LoVo (cell line): ENCODE measurements at places on chromosomes 11 and 22.

DNA sequence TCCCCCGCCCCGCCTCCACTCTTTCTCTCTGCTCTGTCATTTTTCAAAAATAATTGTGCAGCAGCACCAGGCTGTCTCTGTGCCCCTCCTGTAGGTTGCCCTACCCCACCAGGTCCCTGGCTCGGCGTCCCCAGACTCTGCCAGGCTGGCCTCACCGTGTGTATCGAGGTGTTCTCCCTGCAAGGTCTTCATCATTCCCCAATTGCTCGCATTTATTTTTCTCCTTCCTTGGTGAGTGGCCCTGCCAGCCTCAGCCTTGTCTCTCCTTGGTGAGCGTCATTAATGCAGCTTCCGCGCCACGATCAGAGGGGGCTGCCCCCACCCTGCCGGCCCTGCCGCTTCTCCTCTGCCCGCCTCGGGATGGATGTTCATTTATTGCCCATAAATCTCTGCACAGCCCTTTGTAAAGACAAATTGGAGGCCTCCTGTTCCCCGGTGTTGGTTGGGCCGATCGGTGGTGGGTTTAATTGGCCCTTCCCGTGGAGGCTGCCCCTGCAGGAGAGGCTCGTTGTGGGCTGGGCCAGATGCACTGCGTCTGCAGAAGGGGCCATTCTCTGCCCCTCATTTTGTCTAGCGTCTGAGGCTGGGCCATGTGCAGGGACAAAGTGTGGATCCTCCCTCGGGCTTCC is 33.2 kb downstream of the RTN4R start:
- DNase-seq = no peak

DNA sequence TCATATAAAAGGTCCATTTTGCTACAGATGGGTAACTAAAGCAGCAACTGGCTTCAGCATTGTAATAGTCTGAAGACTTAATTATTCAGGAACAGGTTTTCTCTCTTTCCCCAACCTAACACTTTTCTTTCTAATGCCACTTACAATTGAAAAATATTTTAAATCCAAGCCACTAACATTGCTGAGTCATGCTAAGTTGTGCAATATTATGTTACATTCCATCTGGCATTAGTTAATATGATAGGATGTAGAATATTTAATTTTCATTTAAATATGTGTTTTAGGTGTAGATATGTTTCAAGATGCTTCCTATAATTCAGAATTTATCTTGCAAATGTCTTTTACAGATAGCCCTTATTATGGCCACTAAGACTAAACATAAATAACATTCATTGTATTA is 98.6 kb downstream of the KIF18A start:
- DNase-seq = no peak

GRCh38 chr11:86220653-86221052 is 23.9 kb upstream of the EED start:
- DNase-seq = no peak

GRCh38 chr11:75380716-75381420 is 18.4 kb upstream of the RPS3 start:
- DNase-seq = no peak

DNA sequence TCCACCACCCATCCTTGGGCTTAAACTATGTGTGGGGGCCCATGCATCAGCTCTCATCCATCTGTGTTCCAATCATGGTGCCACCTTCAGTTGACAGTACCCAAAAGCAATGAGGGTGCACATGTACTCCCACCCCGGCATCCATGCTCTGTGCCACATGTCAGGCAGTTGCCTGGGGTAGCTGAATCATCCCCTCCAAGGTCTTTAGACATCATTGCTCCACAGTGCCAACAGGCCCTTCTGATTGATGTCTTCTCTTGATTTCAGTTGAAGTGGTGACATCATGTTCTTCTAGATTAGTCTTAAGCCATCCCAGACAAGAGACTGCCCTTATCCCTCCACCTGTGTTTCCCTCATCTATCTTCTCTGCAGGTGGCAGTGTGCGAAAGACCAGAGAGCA is 42.5 kb downstream of the TMPRSS5 start:
- peak; percentile 25 for DNase-seq

DNA sequence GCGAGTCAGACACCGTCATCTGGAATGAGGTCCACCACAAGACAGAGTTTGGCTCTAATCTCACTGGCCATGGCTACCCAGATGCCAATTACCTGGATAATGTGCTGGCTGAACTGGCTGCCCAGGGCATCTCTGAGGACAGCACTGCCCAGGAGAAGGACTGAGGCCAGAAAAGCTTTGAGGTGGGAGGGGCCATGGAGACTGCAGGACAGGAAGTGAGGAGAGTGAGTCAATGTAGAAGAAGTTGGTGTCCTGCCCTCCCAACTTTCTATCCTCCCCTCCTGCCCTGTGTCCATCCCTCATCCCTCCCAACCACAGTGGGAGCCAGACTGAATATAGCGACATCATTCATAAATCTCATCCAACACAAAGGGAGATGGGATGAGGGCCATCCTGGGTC is 8.0 kb downstream of the MPEG1 start:
- no peak for DNase-seq

GRCh38 chr22:36875741-36876140 is 14.9 kb downstream of the NCF4 start:
- no peak for DNase-seq

DNA sequence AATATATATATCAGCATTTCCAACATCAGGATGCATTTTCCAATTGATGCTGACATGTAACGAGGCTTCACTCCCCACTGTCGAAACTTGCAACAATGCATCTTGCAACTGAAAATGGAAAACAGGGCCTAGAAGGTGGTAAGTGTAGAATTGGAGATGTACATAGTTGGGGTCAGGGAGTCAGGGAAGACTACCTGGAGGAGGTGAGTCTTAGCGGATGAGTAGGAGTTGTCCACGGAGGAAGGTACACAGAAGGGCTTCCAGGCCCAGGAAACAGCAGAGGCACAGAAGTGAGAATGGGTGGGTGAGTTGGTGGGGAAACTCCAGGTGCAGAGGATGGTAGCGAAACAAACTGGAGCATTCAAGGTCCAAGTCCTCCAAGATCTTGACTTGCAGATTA is 2.0 kb upstream of the GRK2 start:
- no peak for DNase-seq

DNA sequence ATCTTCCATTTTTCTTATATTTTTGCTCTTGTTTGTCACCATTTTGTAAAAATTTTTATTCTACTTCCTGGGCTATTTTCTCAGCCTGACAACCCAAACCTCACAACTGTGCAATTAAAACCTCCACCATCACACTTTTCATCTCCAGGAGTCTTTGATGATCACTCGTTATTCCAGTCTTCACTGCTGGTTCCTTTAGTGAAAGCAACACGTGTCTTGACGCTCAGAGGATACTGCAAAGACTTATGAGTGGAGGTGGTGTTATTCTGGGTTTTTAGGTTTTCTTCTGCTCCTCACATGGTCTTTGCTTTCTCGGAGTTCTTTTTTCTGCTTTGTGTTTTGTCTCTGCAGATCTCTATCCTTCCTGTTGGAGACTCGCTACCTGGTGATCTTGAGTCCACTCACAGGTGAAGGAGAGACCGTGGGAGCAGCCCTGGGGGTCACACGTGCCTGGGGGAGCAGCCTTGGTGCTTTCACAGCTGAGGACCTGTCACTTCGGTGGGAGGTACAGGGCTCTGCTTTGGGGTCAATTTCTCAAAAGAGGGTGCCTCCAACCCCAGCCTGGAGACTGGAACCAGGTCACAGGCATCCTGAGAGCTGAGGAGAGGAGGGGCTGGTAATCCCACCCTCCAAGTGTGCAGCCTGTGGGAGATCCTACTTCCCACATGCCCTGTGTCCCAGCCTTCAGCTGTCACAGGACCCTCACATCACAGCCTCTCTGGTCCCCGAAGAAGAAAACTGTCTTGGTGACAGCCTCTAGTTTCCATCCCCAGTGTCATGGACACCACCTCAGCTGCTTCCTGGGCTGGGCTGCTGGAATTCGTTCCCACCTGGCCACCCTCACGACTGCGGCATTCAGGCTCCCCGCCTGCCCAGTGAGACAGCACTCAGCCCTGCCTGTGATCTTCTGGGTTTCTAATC is 11.0 kb downstream of the SULT4A1 start:
- DNase-seq = no peak

DNA sequence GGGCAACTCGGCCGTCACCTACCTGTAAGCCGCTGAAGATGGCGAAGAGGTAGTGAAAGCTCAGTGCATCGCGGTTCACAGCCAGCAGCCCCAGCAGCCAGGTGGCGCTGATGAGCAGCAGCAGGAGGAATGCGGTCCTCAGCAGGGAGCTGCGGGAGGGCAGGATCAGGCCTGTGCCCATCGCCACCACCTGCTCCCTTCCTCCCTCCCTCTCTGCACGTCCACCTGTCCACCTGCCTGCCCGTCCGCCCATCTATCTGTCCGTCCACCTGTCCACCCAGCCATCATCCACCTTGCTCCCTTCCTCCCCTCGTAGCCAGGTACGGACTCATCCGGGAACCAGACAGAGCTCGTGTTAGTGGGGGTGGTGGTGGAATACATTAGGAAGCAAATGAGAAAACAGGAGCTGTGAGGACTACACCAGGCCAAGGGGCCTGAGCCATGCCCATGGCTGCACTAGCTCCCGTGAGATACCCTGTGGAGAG is 32.2 kb downstream of the TRMU start:
- DNase-seq = peak; percentile 44

DNA sequence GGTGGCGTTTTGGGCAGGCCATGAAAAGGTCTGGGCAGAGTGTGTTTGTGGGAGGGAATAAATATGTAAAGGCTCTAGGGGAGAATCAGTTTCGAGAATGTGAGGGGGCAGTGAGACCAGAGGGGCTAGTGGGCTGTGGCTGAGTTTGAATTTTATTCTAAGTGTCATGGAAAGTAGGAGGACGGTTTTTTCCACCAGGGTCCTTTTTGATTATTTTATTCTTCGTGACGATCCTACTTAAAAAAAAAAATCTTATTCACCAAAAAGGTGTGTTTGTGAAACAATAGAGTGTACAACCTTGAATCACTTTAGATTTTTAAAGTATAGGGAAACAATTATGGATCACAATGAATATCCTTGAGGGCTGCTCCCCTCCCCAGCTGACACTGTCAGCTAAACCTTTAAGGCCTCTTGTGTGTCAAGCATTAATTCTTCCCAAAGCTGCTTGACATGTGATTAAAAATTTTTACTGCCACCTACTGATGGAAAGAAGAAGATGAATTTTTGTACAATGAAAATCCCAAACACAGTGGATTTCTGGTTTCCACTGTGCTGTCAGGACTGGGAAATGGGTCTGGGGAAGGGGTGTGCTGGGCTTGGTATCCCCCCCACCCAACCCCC is 107.5 kb upstream of the OR4B1 start:
- DNase-seq = peak; percentile 53

- no peak for DNase-seq
Observed at GRCh38 chr11:81222491-81222890, 1511.2 kb downstream of the FAM181B start.

GRCh38 chr22:37000676-37001534 is 18.3 kb downstream of the TST start:
- DNase-seq = no peak

DNA sequence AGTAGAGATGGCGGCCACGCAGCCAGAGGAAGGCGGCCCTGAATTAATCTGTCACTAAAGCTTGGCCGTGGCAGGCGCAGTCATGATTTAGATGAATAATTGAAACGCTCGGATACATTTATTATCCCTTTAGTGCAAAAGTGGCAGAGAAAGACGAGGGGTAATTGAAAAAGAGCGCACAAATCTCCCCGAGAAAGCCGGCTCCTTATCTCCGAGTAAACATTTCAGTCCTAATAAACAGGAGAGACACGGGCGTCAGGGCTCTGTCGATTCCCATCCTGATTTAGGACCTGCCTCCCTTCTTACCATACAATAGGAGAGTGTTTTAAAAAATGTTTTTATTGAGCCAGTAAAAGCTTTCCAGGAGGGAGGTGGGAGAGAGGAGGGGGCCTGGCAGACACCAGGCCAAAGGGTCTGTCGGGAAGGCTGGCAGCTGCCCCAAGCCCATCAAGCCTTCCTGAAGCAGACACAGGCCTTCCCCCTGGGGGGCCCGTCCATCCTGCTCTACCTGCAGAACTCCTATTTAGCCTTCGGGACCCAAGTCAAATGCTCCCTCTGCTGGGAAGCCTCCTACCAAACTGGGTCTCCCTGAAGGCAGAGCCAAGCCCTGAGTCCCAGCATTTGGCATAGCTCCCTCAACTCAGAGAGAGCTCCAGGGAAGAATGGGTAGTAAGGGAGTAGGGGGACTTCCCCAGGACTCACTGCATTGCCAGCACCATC is 22.8 kb downstream of the OTUB1 start:
- no peak for DNase-seq

DNA sequence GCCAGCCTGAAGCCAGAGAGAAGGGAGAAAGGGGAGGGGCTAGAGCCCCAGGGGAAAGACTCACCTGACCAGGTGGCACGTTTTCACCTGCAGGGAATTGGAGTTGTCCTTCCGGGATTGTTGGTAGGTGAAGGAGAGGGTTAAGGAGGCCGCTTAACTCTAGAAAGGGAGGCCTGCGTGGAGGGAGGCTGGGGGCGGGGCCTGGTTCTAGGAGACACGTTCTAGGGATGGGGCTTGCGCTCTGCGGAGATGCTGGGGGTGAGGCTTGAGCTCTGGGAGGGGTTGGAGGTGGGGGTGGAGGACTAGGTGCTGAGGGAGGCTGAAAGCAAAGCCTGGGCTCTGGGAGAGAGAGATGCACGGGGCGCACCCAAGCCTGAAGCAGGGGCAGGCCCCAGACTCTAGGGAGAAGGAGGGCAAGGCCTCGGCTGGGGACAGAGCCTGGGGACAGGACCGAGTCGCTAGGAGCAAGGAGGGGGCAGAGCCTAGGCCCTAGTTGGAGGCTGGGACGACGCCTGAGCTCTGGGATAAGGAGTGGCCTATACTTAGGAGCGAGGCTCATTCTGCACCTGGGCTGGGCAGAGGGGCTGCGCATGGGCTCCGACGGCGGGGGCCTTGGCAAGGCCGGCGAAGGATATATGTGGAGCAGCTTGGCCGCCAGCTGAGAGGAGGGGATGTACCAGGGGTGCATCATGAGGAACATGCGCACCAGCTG is 2.4 kb downstream of the RASGRP2 start:
- no peak for DNase-seq

- no peak for DNase-seq
Observed at GRCh38 chr11:65680192-65680743, 17.6 kb upstream of the RELA start.

GRCh38 chr22:28444659-28445058 is 235.0 kb downstream of the TTC28 start:
- DNase-seq = no peak

DNA sequence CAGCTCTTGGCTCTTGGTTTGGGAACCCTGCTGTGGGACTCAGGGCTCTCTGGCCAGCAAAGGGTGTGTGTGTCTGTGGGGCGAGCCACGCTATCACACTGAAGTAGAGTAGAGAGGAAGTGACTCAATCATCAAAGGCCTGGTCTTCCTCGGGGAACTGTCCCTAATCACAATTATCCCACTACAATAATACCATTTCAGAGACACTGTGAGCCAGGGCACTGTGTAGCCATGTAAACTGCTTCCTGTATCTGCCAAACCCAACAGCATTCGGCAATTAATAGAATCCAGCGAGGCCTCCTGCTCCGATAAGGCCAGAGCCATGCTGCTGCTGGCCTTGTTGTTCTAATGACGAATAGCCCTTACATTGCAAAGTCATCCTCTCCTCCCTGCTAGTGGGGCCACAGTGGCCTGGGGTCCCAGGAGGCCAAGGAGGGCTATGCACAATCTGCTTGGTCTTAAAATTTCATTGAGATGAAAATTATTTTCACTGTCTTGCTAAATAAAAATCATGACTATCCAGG is 49.8 kb upstream of the LMO2 start:
- DNase-seq = peak; percentile 12
